ENCODE measurements at places on chromosomes 1 and 21.

- no peak overlapping the region for H3K27ac ChIP-seq
- peaks cover 41% of the 10 kb centered on the region for H3K36me3 ChIP-seq
- no peak for DNase-seq
- no peaks in the 10 kb centered on the region for H3K27me3 ChIP-seq
- peaks cover 4% of the 10 kb centered on the region for H3K4me1 ChIP-seq
- H3K4me3 ChIP-seq = no peak overlapping the region
These were observed 12.2 kb downstream of the METTL13 start for GRCh38 chr1:171793636-171794035.

- H3K36me3 ChIP-seq = no peaks in the 10 kb centered on the region
- H3K27me3 ChIP-seq = no peaks in the 10 kb centered on the region
- H3K4me1 ChIP-seq = no peaks in the 10 kb centered on the region
- DNase-seq = no peak
- no peak overlapping the region for H3K4me3 ChIP-seq
These were observed 59.8 kb upstream of the CSF1 start for GRCh38 chr1:109850827-109851226.

GRCh38 chr1:235286667-235287066 lies 41.3 kb downstream of the ARID4B start:
- no peaks in the 10 kb centered on the region for H3K36me3 ChIP-seq
- H3K27me3 ChIP-seq = no peaks in the 10 kb centered on the region
- H3K4me1 ChIP-seq = peaks cover 50% of the 10 kb centered on the region
- DNase-seq = no peak
- H3K4me3 ChIP-seq = no peak overlapping the region
- H3K27ac ChIP-seq = no peak overlapping the region

DNA sequence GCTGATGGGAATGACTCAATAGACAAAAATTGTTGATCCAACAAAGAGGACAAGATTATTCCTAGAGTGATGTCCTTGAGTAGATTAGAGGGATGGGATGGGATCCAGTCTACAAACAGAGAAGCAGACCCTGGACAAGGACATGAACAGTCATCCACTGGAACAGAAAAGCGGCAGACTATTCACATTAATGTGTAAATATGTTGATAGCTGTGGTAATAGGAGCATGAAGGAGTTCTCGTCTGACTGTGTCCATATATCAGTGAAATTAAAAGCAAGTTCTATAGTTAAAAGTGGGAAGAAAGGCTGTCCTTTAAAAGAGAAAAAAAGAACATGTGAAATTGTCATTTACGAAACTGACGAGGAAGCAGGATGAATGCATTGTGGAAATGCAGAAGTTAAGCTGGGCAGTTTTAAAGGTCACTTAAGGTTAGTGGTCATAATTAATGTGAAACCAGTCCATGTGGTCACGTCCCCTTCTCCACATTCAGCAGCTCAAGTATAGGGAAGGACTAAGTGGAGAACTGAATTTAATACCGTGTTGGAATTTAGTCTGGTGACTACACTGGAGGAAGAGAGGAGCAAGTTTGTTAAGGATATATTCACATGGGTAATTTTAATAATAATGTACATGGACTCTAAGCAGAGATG lies 62.1 kb downstream of the PIK3R3 start:
- H3K27me3 ChIP-seq = no peaks in the 10 kb centered on the region
- no peak overlapping the region for H3K27ac ChIP-seq
- H3K4me3 ChIP-seq = no peak overlapping the region
- H3K4me1 ChIP-seq = peaks cover 3% of the 10 kb centered on the region
- H3K36me3 ChIP-seq = no peaks in the 10 kb centered on the region
- DNase-seq = no peak
